ENCODE measurements at places on chromosomes 5 and 9.

DNA sequence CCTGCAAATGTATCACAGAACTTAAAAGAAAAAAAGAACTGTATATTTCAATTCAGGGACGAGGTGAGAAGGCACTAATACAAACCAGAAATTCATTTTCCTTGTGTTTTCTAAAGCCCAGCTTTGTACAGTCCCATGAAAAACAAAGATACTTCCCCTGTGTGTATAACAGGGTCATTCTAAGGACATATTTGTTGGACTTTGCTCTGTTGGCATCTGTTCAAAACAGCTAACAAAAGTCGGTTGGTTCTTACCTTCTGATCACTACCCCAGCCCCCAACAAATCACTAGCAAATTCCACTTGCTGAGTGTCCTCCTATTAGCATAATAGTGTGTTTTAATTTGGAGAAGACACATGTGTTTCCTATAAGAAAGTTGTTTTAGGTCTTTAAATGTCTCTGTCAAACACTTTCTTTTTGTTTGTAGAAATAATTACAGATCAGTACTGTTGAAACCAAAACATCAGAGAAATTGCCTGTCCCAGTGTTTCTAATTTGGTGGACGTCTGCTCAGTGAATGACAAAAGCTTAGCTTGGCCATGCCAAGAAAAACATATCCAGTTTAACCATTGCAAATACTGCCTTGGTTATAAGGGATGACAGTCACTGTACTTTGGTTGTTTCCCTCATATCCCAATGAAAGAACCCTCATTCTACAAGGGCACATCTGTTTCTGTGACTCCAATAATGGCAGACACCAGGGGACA, 480.5 kb downstream of the EBF1 start:
- no peak for DNase-seq

GRCh38 chr5:98767581-98767980, 5.9 kb upstream of the RGMB start:
- DNase-seq, result peak; percentile 25

DNA sequence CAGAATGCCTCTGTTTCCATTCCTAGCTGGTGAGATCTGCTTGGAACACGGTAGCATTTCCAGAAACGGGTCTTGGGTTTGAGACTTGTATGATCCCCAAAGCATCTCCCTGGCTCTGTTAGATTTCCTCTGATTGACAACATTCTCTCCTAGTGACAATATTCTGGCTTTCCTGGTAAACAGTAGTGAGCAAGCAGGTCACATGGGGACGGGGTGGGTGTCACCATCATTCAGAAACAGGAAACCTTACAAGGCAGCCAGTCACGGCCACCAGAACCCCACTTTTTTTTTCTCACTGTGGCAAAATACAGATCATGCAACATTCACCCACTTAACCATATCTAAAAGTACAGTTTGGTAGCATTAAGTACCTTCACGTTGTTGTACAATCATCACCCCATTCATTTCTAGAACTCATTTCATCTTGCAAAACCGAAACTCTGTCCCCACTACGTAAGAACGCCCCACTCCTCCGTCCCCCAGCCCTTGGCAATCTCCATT, 90.1 kb upstream of the LMX1B start:
- DNase-seq, result no peak

- no peak for DNase-seq
These were observed 139.8 kb upstream of the RPS23 start for GRCh38 chr5:82417776-82418607.

DNA sequence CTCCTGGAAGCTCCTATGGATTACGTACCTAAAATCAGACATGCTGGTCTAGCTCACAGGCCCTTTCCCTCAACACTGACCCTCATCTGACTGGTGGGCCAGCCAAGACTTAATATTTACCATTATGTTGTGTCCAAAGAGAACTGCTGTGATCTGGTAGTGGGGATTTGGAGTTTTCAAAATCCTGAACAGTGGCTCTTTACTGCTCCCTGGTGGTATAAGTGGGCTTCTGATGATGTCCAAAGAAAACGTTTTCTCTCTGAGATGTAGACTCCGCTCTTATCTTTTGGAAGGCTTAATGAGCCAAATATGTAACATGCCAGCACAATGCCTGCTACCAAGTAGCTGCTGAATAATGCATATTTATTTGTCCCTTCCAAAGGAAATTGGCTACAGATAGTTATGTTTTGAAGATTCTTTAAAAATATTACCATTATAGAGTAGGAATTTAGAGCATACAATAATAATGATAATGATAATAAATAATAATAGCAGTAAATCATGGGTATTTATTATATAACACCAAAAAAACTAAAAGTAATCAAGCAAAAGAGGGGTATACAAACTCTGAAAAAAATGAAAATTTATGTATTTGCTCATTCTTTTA, 406.6 kb upstream of the TNC start:
- peak; percentile 72 for DNase-seq

GRCh38 chr9:76150013-76150412, 244.2 kb downstream of the RFK start:
- DNase-seq, result no peak

DNA sequence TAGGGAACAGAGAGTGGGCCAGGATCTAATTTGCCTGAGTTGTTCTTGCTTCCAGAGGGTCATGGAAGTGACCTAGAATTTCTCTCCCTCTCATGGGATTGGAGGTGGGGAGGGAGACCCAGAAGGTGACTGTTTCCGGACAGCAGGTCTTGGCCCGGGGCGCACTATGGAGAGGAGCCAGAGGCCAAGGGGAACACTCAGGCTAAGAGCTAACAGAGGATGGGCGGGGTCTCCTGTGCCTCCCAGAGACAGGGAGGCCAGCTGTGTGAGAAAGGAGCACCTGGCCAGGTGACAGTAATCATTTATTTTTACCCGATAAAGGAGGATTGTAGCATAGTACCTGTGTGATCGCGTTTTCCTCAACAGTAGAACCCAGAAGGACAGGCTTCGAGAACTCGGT, 50.9 kb upstream of the ANKH start:
- DNase-seq, result no peak

DNA sequence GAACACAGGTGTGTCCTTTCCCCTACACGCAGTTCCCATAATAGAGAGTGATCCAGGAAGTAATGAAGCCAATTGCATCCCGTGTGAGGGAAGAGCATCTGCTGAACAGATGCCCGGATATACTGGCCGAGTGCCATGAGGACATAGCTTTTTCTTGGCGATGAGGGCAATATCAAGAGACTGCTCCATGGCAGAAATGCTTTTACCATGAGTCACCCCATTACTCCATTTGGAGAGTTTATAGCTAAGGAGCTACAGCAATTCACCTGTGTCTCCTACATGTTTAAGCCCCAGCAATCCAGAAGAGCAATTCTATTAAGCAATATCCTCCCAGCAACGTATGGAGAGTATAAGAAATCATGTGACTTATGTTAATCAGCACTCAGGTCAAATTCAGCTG, 222.0 kb upstream of the KLF4 start:
- peak; percentile 96 for DNase-seq

DNA sequence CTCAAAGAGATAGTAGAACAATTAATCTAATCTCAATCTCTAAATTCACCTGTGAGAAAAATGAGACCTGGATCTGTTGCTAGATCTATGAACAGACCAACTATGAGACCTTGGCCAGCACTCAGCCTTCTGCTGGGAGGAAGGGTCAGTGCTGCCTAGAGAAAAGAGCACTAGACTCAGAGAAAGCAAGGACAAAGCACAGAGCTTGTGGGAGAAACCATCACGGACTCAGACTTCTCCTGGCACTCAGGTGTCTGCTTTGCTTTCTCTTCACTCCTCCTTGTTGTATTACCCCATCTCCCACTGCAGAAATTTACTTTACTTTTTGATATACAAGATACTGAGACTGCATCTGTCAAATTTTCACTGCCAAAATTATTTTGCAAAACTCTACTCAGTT, 890.0 kb upstream of the NUDT12 start:
- DNase-seq, result no peak

DNA sequence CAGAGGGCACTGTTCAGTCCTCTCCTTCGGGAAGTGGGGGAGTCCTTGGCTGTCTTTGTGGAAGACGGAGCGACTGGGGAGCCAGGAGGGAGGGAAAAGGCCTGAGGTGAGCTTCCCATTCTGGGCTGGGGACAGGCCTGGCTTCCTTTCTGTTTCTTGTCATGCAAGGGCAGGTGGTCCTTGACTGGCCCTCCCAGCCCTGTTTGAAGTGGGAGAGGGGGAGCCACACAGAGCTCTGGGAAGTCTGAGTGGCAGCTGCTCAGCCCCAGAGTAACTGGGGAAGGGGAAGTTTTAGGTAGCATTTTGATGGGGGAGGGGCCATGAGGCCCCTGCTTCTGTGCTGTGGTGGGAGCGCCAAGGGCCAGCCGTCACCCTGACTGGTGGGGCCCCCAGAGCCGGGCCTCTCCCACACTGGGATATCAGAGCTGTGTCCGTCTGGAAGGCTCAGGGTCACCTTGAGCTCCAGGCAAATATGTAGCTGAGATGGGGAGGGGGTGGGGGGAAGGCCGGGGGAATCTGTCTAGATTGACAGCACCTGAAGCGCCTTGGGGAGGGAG, 6.5 kb downstream of the UNC5A start:
- DNase-seq, result no peak

DNA sequence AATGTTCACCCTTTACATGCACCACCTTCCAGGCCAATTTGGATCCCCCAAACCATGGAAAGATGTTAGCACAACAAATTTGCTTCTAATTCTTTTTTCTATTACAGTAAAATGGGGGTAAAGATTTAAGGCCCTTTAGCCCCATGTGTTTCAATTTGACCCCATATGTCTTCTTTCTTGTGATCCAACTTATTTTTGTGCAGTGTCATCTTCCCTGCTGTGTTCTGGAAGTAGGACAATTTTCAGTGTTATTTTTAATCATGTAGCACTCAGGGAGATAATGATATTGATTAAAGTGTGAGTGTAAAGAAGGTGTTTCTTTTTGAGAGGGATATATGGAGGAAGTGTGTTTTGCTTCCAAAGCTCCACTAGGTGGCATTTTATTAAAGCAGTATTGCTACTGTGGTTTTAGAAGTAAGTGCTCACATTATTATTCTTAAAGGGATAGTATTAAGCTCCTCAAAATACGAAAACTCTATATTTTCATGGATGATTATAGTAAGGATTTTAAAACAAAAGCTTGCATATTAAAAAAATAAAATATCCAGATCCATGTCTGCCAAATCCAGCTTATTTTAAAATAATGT, 118.7 kb upstream of the ATP10B start:
- peak; percentile 7 for DNase-seq

DNA sequence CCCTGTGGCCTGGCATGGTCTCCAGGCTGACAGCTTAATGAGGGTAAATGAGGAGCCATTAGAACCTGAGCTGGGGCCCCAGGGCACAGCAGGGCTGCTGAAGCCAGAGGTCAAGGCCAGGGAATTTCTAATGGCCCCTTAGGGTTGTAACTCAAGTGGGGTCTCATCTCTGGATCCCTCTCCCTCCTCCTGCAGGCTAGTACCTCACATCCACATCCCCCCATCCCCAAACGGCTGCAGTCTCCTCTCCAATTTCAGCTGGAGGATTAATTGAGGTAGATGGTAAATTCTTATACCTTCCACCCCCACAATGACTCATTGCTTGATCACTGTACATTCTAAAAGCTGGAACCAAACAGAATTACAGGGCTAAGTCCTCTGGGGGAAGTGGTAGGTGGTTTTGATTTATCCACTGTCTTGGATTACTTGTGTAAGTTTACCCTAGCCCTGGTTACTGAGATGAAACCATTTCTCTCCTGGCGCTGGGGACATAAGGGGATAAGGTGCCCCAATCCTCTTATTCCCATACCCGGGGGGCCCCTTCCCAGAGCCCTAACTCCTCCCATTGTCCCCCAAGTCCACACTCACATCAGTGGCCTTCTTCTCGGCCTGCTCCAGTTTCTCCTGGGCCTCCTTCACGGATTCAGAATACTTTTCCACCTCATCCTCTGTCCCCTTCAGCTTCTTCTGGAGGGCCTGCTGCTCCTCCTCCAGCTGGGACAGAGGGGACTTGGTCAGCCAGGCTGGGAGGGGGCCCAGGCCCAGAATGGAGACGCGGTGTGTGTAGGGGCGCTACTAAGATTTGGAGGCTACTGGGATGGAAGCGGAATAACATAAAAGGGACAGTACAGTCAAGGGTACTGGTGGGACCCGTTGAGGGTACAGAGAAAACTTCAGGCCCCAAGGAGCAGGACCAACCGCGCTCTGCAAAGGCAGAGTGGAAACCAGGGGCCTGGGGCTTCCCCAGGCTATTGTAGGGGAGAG, 875 bp downstream of the TPM2 start:
- peak; percentile 91 for DNase-seq

DNA sequence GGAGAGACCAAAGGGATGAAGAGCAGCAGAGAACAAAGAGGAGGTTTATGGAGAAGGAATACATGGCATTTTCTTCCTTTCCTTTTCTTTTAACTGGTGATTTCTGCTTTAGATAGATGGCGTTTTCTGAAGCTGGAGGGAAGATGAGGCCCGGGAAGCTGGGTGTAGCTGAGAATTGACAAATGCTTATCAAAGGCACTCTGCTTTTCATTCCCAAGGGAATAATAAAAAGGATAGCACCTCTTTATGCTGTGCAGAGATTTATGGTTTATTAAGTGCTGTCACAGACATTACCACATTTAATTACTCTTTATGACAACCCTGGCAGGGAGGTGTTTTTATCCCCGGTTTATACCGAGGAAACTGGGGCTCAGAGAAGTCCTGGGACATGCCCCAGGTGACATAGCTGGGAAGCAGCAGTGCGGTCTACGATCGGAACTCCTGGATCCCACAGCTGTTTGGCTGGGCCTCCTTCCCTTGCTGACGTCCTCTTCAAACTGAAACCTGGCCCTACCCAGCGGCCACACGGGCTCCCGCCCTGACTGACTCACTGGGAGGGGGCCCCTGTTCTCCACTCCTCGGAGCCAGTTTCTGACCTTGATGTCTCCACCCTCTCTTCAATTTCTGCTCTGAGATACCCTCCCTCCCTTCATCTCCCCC, 8.2 kb upstream of the EPB41L4B start:
- DNase-seq, result peak; percentile 64

DNA sequence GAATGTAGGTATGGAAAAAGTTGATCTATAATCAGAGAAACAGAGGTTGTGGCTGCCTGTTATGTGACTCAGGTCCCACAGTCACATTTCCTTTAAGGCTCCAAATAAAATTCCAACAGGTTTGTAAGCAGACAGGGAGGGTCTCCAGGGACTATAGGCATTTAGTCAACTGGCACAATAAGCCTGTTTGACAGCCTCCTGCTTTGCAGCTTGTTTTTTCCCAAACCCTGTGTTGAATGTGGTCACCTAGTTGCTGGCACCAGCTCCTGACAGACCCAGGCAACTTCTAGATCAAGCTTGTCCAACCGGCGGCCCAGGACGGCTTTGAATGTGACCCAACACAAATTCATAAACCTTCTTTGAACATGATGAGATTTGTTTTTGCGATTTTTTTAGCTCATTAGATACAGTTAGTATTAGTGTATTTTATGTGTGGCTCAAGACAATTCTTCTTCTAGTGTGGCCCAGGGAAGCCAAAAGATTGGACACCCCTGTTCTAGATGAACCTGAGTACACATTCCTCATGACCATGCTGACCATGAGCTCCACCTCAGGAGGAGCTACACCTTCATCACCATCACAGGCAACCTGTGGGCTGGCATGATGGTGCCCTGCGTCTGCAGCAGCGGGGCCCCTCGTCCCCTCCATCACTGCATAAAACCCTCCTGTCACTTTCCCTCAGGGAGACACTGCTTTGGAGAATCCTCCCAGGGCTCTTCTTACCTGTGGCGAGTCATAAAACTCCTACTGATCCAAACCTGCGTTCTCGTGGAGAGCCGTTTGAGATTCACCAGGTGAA, 15.7 kb upstream of the GRHPR start:
- DNase-seq, result no peak

- no peak for DNase-seq
These were observed 79.8 kb downstream of the NIPSNAP3B start for GRCh38 chr9:104843644-104844240.

All from ELR (cell line).